ENCODE measurements at places on chromosomes 11 and 22.
A peak's percentile ranks its signal among the peaks of the same experiment; 100 is the strongest.

DNA sequence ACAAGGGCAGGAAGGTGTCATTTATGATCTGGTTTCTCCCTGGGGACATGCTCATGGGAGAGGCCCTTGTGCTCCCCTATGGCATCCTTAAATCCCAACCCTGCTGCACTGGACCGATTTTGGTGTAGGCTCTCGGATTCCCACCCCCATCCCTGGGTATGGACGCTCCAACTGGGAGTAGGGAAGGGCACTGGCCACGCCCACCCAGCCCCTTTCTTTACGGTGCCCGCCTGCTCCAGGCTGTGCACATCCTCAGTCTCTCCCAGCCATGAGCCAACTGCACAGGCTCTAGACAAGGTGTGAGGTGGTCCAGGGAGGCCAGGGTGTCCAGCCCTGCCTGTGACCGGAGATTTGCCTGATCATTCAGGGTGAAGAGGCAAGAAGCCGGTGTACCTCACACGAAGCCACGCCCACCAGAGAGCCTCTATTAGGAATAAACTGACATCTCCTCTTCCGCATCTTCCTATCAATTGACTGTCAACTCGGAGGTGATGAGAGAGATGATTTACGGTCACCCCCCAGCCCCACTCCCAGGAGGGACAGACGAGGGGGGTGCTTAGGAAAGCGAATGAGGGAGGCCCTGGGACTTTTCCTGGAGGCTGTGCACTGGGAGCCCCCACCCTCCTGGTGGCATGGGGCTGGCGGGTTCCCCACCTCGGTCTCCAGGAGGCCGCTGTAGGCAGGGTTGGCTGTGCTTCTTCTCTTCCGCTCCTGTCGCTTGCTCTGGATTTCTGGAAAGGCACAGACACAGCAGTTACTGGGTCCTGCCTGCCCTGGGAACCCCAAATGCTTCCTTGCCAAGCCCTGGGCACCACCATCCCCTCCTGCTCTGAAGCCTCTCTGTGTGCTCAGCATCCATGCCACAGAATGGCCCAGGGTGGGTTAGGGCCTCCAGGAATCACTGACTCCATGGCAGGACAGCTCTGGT is 116.7 kb downstream of the PHF21B start:
- no peak for DNase-seq

- DNase-seq: no peak
Observed at GRCh38 chr11:33989461-33989860, 62.1 kb upstream of the CAPRIN1 start.

- peak; percentile 17 for DNase-seq
Observed at GRCh38 chr22:46036558-46037408, 59.8 kb upstream of the WNT7B start.

DNA sequence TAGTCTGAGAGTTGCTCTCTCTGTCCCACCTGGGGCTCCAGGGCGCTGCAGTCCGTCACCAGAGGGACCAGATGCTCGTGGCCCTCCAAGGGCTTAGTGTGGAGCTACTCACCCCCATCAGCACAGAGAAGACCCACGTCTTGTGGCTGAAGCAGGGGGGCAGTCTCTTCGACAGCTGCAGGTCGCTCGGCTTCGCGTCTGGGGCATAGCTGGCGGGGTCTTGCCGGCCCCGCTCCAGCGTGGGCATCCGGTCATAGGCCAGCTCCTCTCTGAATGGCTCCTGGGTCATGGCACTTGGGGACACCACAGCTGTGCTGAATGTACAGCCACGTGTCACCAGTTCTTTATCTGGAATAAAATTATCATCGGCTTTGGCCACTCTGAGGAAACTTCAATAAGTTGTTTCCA is 608 bp downstream of the MLC1 start:
- DNase-seq: no peak

- DNase-seq: no peak
Observed at GRCh38 chr22:39785232-39785631, 108.3 kb downstream of the ENTHD1 start.

DNA sequence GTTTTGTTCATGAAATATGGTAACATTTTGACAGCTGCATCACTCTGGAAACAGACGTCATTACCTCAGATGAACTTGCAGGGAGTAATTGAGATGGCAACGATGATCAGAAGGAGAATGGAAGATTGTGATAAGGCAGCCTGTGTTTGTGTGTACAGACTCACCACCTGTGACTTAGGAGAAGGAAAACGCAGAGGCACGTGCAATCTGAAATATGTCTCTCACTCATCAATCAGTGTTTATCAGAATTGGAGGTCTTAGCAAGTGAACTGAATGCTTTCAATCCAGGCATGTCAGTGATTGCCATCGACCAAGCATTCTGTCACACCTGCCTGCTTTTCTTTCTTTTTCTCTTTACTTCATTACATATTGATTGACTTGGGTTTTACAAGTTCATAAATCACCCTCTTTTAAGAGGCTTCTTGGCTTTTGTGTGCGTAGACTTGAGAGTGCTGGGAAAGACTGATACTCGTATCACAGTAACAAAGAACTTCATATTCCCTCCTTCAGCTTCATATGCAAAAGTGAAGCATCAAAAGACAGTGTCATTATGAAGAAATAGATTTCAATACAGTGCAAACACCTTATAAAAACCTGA is 24.6 kb downstream of the FAT3 start:
- no peak for DNase-seq

GRCh38 chr22:48178536-48178935 is 1416.1 kb downstream of the TBC1D22A start:
- no peak for DNase-seq

- DNase-seq: no peak
Observed at GRCh38 chr11:100927579-100927978, 202.0 kb downstream of the PGR start.

GRCh38 chr11:68998390-68998911 is 14.6 kb downstream of the MRGPRF start:
- DNase-seq: no peak
